ENCODE measurements at places on chromosomes 4 and X.

- no peak for DNase-seq
Measured at GRCh38 chr4:111494471-111494870, 650.8 kb upstream of the FAM241A start.

- no peak for DNase-seq
Measured at GRCh38 chr4:87326460-87326859, 3.8 kb upstream of the HSD17B13 start.

DNA sequence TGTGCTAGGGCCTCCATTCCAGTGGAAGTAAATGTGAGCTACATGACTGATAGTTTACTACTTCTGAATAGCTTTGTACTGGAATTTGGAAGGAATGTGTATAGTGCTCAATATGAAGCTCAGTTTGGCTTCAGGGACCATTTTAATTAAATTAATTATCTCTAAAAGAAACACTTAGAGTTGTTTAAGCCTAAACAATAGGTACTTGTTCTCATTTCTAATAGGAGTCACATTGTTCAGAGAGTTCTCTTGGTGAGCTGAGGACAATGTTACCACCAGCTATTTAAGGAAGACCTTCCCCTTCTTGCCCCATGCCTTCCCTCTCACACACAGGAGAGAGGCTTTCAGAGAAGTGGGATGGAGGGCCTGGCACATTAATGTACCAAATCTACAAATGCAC is 78.3 kb downstream of the CHIC2 start:
- DNase-seq = no peak

DNA sequence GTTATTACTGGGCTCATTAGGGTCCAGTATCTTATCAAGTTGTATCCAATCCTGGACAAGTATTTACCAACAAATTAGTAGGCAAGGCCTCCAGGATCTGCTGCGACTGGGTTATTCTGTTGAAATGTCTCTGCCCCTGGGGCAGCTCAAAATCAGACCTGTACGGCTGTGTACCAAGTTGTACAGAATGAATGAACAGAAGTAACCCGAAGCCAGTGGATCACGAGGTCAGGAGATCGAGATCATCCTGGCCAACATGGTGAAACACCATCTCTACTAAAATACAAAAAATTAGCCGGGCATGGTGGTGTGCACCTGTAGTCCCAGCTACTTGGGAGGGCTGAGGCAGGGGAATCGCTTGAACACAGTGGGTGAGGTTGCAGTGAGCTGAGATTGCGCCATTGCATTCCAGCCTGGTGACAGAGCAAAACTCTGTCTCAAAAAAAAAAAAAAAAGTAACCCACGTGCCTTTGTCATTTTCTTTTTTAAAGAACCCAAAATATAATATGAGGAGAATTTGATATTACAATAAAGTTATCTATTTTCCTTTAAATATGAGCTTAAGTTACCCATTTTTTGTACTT is 127.3 kb downstream of the CBR4 start:
- no peak for DNase-seq

- DNase-seq = no peak
Measured at GRCh38 chr4:53453385-53453784, 75.9 kb downstream of the FIP1L1 start.

DNA sequence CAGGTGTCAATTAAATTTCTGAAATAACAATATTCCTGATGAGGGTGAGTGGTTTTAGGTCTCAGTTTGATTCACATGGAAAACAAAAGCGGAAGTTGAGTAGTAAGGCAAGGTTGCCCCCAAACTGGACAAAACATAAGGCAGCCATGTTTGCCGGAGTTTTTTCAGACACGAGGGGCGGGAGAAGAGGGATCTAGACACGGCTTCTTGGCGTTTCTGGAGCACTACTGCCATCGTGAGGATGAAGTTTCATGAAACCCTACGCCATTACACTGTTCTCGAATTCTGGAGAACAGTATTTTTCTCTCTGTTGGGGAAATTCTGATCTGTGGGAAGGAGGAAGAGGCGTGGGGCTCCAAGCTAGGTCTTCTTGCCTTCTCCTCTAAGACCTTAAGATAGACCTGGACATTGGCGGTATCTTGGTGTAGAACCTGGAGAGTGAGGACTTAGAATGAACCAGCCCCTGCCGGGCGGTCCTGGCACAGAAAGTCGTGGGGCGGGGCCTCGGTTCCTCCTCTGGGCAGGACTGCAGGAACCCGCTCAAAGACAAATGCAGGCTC is 160.3 kb downstream of the OR13H1 start:
- peak; percentile 92 for DNase-seq

- DNase-seq = no peak
Measured at GRCh38 chrX:53859890-53860289, 173.4 kb upstream of the HUWE1 start.

GRCh38 chr4:112823606-112824005 is 186.7 kb downstream of the LARP7 start:
- DNase-seq = no peak

GRCh38 chr4:76024065-76024464 is 768 bp upstream of the CXCL10 start:
- no peak for DNase-seq

GRCh38 chr4:9602389-9602914 is 158.2 kb downstream of the DEFB131A start:
- no peak for DNase-seq

- DNase-seq = no peak
Measured at GRCh38 chr4:47551682-47552081, 66.6 kb downstream of the ATP10D start.

DNA sequence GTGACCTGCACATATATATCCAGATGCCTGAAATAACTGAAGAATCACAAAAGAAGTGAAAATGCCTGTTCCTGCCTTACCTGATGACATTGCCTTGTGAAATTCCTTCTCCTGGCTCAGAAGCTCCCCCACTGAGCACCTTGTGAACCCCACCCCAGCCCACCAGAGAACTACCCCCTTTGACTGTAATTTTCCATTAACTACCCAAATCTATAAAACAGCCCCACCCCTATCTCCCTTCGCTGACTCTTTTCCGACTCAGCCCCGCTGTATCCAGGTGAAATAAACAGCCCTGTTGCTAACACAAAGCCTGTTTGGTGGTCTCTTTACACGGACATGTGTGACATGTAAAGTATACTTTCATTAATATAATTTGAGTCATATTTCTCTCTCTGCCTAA is 320.3 kb upstream of the TECRL start:
- DNase-seq = no peak

DNA sequence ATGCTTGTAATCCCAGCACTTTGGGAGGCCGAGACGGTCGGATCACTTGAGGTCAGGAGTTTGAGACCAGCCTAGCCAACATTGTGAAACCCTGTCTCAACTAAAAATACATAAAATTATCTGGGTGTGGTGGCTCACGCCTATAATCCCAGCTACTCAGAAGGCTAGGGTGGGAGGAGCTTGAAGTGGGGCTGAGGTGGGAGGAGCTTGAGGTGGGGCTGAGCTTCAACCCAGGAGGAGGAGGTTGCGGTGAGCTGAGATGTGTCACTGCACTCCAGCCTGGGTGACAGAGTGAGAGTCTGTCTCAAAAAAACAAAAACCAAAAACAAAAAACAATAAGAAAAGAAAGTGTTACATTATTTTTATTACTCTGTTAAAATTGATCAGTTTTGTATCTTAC is 1164.4 kb upstream of the IGFBP7 start:
- DNase-seq = peak; percentile 40

DNA sequence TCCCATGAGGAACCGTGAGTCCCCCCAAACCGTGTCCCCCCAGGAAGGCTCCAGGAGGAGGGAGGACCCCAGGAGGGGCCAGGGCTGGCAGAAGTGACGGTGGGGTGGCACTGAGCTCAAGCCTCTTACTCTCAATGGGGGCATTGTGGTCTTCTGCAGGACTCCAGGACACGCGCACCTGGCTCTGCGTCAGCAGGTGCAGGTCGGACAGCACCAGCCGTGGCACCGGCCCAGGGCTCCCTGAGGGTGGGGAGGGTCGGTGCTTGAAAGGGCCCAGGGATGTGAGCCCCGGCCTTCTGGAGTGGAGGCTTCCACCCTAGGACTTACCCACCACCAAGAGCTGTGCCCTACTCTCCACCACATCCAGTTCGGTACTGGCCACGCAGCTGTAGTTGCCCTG is 18.3 kb downstream of the L1CAM start:
- no peak for DNase-seq

DNA sequence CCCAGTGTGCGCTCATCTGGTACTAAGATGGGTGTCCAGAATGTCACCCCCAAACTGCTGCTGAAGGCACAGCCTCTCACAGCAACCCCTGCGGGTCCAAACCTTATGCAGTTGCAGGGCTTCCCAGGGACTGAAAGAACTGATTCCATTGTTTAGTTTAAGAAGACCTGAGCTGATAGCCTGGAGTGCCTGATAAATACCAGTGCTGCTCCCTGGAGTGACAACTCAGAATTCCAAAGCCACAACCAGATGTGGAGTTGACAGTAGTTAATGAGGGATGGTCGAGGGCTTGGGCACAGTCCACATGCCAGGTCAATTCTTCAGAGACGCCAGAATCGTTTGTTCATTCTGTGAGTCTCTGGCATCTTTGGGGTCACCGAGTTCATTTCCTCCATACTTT is 71.2 kb downstream of the LNX1 start:
- DNase-seq = no peak

- DNase-seq = no peak
Measured at GRCh38 chrX:12711435-12712040, 79.7 kb upstream of the PRPS2 start.

GRCh38 chrX:71911731-71912050 is 1.0 kb downstream of the NHSL2 start:
- DNase-seq = no peak

GRCh38 chr4:73891739-73892405 is 22.7 kb downstream of the CXCL1 start:
- no peak for DNase-seq

- DNase-seq = no peak
Measured at GRCh38 chrX:91122151-91122694, 312.4 kb upstream of the PABPC5 start.

DNA sequence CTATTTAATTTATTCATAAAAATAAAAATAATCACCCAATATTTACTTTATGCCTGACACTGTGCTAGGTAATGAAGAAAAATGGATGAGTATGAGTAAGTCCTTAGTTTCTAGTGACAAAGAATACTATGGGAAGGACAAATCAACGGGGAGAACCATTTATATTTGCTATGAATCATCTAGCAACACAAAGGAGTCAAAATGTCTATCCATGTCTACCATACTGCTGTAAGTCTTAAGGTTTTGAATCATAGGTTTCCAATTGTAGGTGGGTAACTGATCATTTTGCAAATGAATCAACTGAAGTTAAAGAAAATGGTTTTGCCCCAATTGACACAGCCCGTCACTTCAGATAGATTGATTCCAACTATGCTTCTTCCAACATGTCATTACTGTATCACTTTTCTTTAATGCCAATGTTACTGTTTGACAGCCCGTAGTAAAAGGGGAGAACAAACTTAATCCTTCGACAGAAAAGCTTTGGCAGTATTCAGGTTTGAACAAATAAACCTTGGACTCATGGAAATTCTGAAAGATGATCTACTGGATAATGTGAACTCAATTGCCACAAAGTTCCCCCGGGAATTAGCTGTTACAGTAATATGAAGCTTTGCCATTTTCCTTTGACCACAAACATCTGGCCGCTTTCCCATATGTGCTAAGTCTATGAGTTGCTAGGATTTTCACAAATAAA is 3.2 kb downstream of the TDO2 start:
- no peak for DNase-seq

- no peak for DNase-seq
Measured at GRCh38 chr4:101277671-101278070, 69.7 kb downstream of the PPP3CA start.

DNA sequence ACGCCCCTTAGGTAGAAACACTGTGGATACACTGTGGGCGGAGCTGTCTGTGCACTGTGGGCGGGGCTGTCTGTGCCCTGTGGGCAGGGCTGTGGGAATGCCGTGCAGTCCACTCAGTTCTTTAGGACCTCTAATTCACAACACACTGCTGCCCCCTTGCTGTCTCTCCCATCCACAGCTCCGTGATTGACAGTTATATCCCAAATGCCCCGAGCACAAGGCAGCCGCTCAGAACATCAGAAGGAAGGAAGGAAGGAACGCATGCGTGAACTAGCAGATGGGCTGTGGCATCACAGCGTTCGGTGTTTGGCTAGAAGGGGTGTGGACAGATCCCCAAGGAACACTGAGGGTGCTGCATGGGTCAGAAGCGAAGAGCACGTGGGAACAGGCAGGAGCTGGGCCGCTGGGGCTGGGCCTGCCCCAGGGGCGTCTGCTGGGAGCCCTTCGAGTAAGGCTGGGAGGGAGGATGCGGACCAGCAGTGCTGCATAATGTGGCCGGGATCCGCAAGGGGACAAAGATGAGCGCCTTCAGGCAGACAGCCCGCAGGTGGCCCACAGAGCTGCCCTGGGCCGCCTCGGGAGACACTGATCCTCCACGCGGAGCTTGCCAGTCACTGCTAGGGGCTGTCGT is 29.8 kb downstream of the ACOX3 start:
- no peak for DNase-seq

DNA sequence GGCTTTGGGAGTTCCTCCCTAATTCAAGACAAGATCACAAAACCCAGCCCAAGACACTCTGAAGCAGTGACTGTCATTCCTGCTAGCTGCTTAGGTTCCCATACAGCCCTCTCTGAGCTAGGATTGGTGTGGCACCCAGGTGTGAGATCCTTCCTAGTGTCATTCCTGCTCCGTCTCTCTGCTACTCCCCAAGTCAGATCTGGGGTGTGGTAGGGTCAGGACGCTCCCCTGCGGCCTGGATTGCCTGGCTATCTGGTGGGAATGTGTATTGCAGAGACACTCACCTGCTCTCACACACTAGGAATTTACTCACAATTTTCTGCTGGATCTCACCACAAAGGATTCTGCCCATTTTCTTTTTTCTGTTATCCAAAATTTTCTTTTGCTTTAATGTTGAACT is 560.8 kb upstream of the ATOH1 start:
- no peak for DNase-seq

All from posterior cingulate gyrus (tissue), 11 donors.